Activated CD4-positive, alpha-beta memory T cell treated with anti-CD3 and anti-CD28 coated beads, Interleukin-2, amount 10 ng/mL, durations not matched to agents 7 days and 5 days (primary cell): ENCODE measurements at places on chromosomes 2 and 18. TPM values are rescaled to one million over a fixed set of nuclear protein-coding genes. Genes with fewer than 3 reads are reported as not detected.

- H3K4me1 ChIP-seq: peaks cover 9% of the 10 kb centered on the region
- no peak overlapping the region for H3K4me3 ChIP-seq
- no peaks in the 10 kb centered on the region for H3K36me3 ChIP-seq
- H3K27me3 ChIP-seq: peaks cover 19% of the 10 kb centered on the region
- H3K27ac ChIP-seq: no peak overlapping the region
Measured at GRCh38 chr2:239407112-239407511, 6.3 kb upstream of the HDAC4 start.

DNA sequence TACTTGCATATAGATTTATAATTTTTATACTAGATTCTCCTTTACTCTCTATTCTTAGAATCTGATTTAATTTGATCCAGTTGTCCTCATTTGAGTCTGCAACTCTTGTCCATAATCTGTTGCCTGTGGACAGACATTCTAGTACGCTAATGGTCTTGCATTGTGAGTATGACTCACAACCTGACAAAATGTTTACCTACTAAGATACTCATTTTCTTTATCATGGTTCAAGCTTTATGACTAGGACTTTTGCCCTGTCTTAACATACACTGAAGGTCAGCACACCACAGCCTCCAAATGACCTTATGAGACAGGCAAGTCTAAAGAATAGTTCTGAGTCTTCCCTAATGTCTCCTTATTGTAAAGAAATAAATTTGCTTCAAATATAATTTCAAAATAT is 142.3 kb upstream of the CDH7 start:
- no peak for DNase-seq
- no peak overlapping the region for H3K27ac ChIP-seq
- H3K4me1 ChIP-seq: no peaks in the 10 kb centered on the region
- H3K4me3 ChIP-seq: no peak overlapping the region
- no peaks in the 10 kb centered on the region for H3K36me3 ChIP-seq

GRCh38 chr2:203880557-203881125 is 13.1 kb downstream of the CTLA4 start:
- no peak for DNase-seq
- peaks cover 10% of the 10 kb centered on the region for H3K36me3 ChIP-seq
- peaks cover 44% of the 10 kb centered on the region for H3K4me1 ChIP-seq
- no peak overlapping the region for H3K4me3 ChIP-seq

DNA sequence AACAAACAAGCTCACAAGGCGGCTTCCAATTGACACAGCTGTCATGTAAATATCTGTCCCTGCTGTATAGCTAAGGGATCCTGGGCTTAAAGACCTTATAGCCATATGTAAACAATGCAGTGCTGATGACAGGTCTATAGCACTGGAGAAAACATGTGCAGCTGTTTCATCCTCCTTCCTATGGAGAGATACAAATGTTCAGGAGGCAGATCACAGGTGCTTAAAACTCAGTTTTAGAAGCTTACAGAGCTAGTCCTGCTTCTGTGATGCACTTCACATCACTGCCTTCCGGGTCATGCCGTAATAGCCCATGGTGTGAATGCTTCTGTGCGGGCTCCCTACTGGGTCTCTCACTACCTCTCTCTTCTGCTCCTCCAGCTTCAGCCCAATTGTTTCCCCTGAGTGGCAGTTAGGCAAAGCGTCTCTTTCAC is 262.4 kb upstream of the CHST9 start:
- no peaks in the 10 kb centered on the region for H3K36me3 ChIP-seq
- H3K4me3 ChIP-seq: no peak overlapping the region
- H3K4me1 ChIP-seq: no peaks in the 10 kb centered on the region
- H3K27ac ChIP-seq: no peak overlapping the region
- no peaks in the 10 kb centered on the region for H3K27me3 ChIP-seq
- DNase-seq: no peak

- H3K27ac ChIP-seq: no peak overlapping the region
- DNase-seq: no peak
- H3K36me3 ChIP-seq: no peaks in the 10 kb centered on the region
- H3K4me3 ChIP-seq: no peak overlapping the region
Measured at GRCh38 chr2:151358166-151358970, 976 bp downstream of the TNFAIP6 start.

FOXI3 gene
- not detected for total RNA-seq

CRYGD gene
- total RNA-seq: not detected

DPP10 gene
- not detected for total RNA-seq
